Naive B cell (primary cell): ENCODE measurements at places on chromosomes 7 and 10.

- no peak overlapping the region for H3K27ac ChIP-seq
- peaks cover 19% of the 10 kb centered on the region for H3K4me1 ChIP-seq
- no peak for DNase-seq
- no peak overlapping the region for H3K4me3 ChIP-seq
- no peaks in the 10 kb centered on the region for H3K36me3 ChIP-seq
These were observed 94.1 kb downstream of the SH3PXD2A start for GRCh38 chr10:103761075-103761920.

GRCh38 chr10:2936816-2937215 lies 130.5 kb upstream of the PFKP start:
- H3K4me3 ChIP-seq, result no peak overlapping the region
- H3K27ac ChIP-seq, result no peak overlapping the region
- DNase-seq, result no peak
- no peaks in the 10 kb centered on the region for H3K36me3 ChIP-seq
- H3K4me1 ChIP-seq, result peaks cover 4% of the 10 kb centered on the region

DNA sequence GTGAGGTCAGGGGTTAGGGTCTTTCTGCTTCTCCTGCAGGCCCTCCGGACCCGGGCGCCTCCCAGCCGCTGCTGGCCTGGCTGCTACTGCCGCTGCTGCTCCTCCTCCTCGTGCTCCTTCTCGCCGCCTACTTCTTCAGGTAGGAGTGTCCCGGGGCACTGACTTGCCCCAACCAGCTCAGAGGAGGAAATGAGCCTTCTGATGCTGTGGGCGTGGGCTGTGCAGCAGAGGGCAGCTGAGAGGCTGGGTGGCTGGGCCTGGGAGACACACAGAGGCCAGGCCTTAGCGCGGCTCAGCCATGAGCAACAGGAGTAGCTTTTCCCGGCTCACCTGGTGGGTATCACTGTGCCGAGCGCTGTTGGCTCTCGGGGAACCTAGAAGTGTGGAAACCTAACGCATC lies 78.9 kb downstream of the MKI67 start:
- DNase-seq, result peak; percentile 81
- H3K27me3 ChIP-seq, result no peaks in the 10 kb centered on the region
- H3K4me1 ChIP-seq, result peaks cover 60% of the 10 kb centered on the region
- no peaks in the 10 kb centered on the region for H3K36me3 ChIP-seq
- H3K4me3 ChIP-seq, result peak overlapping the region; percentile 91

DNA sequence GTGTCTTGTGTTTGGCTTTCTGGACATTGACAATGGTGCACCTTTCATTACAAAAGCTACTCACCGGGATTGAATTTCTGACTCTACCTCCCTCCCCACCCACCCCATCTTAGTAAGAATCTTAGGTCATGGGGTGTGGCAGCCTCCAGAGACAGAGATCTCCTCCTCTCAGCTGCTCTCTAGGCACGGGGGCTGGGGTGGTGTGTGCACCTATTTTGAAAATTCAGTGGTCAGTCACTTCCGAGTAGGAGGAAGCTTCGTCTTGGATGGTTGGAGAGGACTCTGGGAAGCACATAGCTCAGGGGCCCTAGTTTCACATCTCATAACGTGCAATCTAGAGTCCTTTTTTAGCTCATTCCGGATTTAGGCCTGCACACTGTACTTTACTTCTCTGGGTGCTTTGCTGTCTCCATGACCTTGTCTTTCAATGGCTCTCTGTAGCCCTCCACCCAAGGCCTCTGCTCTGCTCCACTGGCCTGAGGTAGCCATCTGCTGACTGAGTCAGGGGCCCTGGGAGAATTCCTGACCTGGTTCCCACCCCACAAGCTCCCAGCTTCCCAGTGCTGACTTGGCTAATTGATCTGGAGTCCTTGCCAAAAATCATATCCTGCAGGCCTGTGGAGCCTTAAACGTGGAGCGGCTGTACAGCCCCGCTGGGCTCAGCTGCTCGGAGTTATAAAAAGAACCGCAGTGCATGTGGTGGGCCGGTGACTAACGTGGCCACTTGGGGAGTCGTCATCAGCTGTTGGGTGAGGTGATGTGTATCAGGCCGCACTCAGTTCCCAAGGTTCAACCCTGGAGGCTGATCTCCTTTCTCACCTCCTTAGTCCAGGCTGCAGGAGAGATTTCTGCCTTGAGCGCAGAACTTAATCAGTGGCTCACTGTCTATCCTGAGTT lies 19.3 kb upstream of the ADAMTS14 start:
- DNase-seq, result no peak
- H3K4me3 ChIP-seq, result no peak overlapping the region
- H3K36me3 ChIP-seq, result peaks cover 5% of the 10 kb centered on the region
- no peaks in the 10 kb centered on the region for H3K4me1 ChIP-seq
- no peak overlapping the region for H3K27ac ChIP-seq
- peaks cover 17% of the 10 kb centered on the region for H3K27me3 ChIP-seq

- no peak overlapping the region for H3K27ac ChIP-seq
- DNase-seq, result no peak
- H3K27me3 ChIP-seq, result no peaks in the 10 kb centered on the region
These were observed 401.9 kb downstream of the THSD7A start for GRCh38 chr7:11430112-11430511.

DNA sequence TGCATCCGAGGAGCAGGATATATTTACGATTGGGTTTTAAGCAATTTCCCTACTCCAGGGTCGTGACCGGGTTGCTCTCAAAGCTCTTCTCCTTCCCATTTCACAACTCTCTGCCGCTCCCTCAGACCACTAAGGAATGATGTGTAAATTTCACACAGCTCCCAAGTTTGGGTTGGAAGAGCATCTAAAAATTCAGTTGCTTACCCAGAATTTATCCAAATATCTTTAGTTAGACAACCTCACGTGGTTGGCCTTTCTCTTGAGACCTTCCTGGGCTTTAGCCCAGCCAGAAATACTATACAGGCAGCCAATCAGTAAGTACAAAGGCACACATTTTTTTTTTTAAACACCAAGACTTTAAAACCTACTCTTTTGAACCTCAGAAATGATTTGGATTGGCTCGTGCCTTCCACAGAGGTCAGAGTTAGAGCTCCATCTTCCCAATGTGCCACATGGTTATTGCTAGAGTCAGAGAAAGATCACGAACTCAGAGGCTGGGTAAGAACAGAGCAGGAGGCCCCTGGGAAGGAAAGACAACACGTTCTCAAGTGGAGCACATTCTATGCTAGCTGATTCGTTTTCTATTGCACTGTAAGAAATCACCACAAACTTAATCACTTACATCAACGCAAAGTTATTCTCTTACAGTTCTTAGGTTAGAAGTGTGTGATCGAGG lies 335.4 kb upstream of the MGMT start:
- DNase-seq, result no peak
- no peaks in the 10 kb centered on the region for H3K4me1 ChIP-seq
- H3K36me3 ChIP-seq, result no peaks in the 10 kb centered on the region
- no peaks in the 10 kb centered on the region for H3K27me3 ChIP-seq
- H3K4me3 ChIP-seq, result no peak overlapping the region

- peak overlapping the region; percentile 95 for H3K27ac ChIP-seq
- peak; percentile 26 for DNase-seq
- peaks cover 43% of the 10 kb centered on the region for H3K4me1 ChIP-seq
- peaks cover 20% of the 10 kb centered on the region for H3K27me3 ChIP-seq
These were observed 1.2 kb downstream of the HIPK2 start for GRCh38 chr7:139776486-139777132.

- H3K4me3 ChIP-seq, result no peak overlapping the region
- no peak overlapping the region for H3K27ac ChIP-seq
- no peaks in the 10 kb centered on the region for H3K36me3 ChIP-seq
- H3K4me1 ChIP-seq, result no peaks in the 10 kb centered on the region
- no peak for DNase-seq
- H3K27me3 ChIP-seq, result no peaks in the 10 kb centered on the region
These were observed 304.5 kb upstream of the LRRN3 start for GRCh38 chr7:110786328-110786965.

DNA sequence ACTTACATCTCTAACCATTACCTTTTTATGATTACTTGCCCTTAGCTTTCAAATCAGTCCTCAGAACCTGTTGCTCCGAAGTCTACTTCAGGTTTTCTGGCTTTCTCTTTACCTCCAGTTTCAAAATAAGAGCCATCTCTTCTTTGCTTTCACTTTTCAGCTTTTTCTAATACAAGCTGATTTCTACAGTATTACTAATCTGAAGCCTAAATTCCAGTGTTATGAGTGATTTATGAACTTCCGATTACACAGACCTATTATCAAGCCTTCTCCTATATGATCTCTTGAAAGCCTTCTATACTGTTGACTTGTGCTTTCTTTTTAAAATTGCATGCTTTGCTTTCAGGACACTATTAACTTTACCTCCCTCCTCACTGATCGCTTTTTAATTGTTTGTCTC lies 1307.8 kb upstream of the CELF2 start:
- peaks cover 13% of the 10 kb centered on the region for H3K4me1 ChIP-seq
- no peak for DNase-seq
- H3K27me3 ChIP-seq, result peaks cover 4% of the 10 kb centered on the region
- H3K36me3 ChIP-seq, result no peaks in the 10 kb centered on the region
- peak overlapping the region; percentile 6 for H3K27ac ChIP-seq

- H3K36me3 ChIP-seq, result no peaks in the 10 kb centered on the region
- H3K27me3 ChIP-seq, result peaks cover 8% of the 10 kb centered on the region
- no peak for DNase-seq
- H3K4me1 ChIP-seq, result no peaks in the 10 kb centered on the region
- no peak overlapping the region for H3K27ac ChIP-seq
- no peak overlapping the region for H3K4me3 ChIP-seq
These were observed 79.0 kb upstream of the HABP2 start for GRCh38 chr10:113473851-113474250.
